ENCODE measurements at places on chromosomes 6 and 20. TPM values are rescaled to one million over a fixed set of nuclear protein-coding genes. Genes with fewer than 3 reads are reported as not detected.

Gene TMC2
- not detected for total RNA-seq

Gene GABRR1
- total RNA-seq = not detected

Gene EEF1A2
- total RNA-seq = 5.0 TPM

GRCh38 chr20:51340451-51340840 is 202.1 kb downstream of the NFATC2 start:
- DNase-seq = no peak
- no peaks in the 10 kb centered on the region for H3K27me3 ChIP-seq
- no peak overlapping the region for H3K4me3 ChIP-seq
- H3K4me1 ChIP-seq = no peaks in the 10 kb centered on the region

- no peaks in the 10 kb centered on the region for H3K36me3 ChIP-seq
- no peak for DNase-seq
- peaks cover 3% of the 10 kb centered on the region for H3K4me1 ChIP-seq
- H3K4me3 ChIP-seq = no peak overlapping the region
- no peaks in the 10 kb centered on the region for H3K27me3 ChIP-seq
Observed at GRCh38 chr6:147986846-147987245, 355.8 kb upstream of the SASH1 start.

Gene BTN1A1
- total RNA-seq = not detected

GRCh38 chr6:158621694-158622544 is 22.6 kb downstream of the DYNLT1 start:
- no peak overlapping the region for H3K4me3 ChIP-seq
- peaks cover 13% of the 10 kb centered on the region for H3K36me3 ChIP-seq
- H3K27ac ChIP-seq = no peak overlapping the region
- H3K4me1 ChIP-seq = peaks cover 4% of the 10 kb centered on the region
- DNase-seq = no peak
- no peaks in the 10 kb centered on the region for H3K27me3 ChIP-seq

Gene MAS1
- total RNA-seq = not detected

Gene MAK
- total RNA-seq = not detected

DNA sequence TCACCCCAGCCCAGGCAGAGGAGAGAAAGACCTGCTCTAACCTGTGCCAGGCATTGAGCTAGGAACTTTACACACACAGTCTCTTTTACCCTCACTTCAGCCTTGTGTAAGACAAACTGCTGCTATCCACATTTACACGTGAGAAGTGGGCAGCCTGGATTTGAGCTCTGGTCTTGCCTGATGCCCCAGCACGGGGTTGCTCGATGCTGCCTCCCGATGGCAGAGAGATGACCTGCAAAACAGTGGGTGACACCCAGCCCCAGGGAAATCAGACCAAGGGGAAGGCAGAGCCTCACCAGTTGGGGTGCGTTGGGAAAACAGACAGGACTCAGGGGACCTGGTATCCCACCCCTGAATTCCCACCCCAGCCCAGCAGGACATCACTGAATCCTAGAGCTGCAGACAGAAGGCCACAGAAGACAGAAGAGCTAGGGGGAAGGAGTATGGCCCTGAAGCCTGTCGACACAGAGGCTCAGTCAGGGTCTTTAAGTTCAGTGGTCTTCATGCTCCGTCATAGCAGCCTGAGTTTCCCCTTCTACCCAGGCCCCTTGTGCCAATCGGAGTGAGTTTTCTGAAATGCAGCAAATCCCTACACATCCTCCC is 990 bp downstream of the BPI start:
- no peaks in the 10 kb centered on the region for H3K4me1 ChIP-seq
- no peaks in the 10 kb centered on the region for H3K36me3 ChIP-seq
- peaks cover 17% of the 10 kb centered on the region for H3K27me3 ChIP-seq
- no peak for DNase-seq
- H3K27ac ChIP-seq = no peak overlapping the region

- H3K27ac ChIP-seq = no peak overlapping the region
- no peaks in the 10 kb centered on the region for H3K36me3 ChIP-seq
- H3K4me3 ChIP-seq = no peak overlapping the region
- H3K4me1 ChIP-seq = no peaks in the 10 kb centered on the region
- DNase-seq = no peak
Observed at GRCh38 chr6:145036848-145037567, 698.3 kb downstream of the EPM2A start.

Gene TNF
- not detected for total RNA-seq

DNA sequence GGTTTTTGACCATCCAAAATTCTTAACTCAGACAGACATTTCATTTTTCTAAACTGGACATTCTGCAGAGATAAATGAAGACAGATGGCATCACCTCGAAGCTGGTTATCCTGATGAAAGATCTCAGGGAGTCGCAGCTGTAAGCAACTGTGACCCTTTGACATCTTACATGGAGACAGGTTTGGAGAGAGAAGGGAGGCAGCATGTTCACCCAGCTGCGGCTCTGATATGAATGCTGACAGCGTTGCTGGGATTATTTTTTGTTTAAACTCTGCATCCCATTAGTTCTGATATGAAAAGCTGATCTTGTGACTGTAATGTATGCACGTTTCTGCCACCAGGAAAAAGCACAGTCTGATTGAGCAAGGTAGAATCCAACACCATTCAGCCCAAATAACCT is 89.4 kb downstream of the C6orf118 start:
- H3K27me3 ChIP-seq = no peaks in the 10 kb centered on the region
- no peak overlapping the region for H3K27ac ChIP-seq
- no peaks in the 10 kb centered on the region for H3K4me1 ChIP-seq
- no peak for DNase-seq
- H3K4me3 ChIP-seq = no peak overlapping the region

Gene RSPH3
- total RNA-seq = 24.1 TPM

- no peaks in the 10 kb centered on the region for H3K27me3 ChIP-seq
- H3K36me3 ChIP-seq = no peaks in the 10 kb centered on the region
- H3K27ac ChIP-seq = no peak overlapping the region
Observed at GRCh38 chr6:155444120-155444917, 11.3 kb downstream of the NOX3 start.

Gene SCUBE3
- 0.64 TPM for total RNA-seq

Measured in transverse colon (tissue), 4 donors.